ENCODE measurements at places on chromosomes 6 and 20. TPM values are rescaled to one million over a fixed set of nuclear protein-coding genes. Genes with fewer than 3 reads are reported as not detected.

FAM83C gene
- not detected for total RNA-seq

RSPH9 gene
- total RNA-seq, result 4.7 TPM

- no peaks in the 10 kb centered on the region for H3K4me1 ChIP-seq
- no peaks in the 10 kb centered on the region for H3K36me3 ChIP-seq
- H3K27ac ChIP-seq, result no peak overlapping the region
- no peak for DNase-seq
- H3K4me3 ChIP-seq, result no peak overlapping the region
Observed at GRCh38 chr20:3515379-3516170, 44.8 kb downstream of the ATRN start.

DNA sequence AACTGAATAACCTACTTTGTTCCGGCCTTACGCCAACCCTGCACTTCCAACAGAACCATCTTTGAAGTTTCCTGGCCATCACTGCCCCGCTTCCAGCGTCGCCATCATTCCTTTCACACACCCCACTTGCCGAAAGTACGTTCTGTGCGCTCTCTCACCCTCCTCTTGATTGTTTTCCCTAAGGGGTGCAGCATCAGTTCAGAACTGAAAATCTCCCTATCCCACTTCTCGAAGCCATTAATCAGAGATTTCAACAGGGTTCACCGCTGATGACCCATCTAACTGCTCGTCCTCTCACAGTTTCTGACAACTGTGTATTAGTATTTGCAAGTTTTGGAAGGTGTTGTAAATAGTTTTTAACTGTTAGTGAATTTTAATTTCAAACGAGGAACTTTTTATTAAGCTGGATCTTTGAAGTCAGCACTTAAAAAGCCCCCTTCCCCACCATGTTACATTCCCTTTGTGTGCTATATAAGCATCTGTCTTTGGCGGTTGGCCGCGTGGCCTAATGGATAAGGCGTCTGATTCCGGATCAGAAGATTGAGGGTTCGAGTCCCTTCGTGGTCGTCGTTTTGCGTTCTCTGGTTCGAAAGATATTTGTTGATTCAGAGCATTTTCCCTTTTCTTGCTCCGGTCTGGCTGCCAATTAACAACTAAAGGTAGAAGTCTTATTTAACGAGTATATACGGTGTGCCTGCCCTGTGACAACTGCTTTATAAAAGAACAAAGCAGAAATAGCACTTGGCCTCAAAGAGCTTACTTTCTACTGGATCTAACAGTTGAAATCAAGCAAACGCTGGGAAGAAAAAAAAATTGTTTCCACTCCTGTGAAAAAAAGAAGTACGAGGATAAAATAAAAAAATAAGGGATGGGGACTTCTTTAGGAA is 42.6 kb downstream of the TRIM27 start:
- H3K4me3 ChIP-seq, result peak overlapping the region; percentile 70
- H3K27ac ChIP-seq, result peak overlapping the region; percentile 30
- peak; percentile 70 for DNase-seq

MROH8 gene
- total RNA-seq, result 4.8 TPM

- no peak overlapping the region for H3K4me3 ChIP-seq
- no peaks in the 10 kb centered on the region for H3K27me3 ChIP-seq
- H3K4me1 ChIP-seq, result no peaks in the 10 kb centered on the region
Observed at GRCh38 chr6:161489626-161490306, 215.9 kb upstream of the AGPAT4 start.

- no peak overlapping the region for H3K4me3 ChIP-seq
- H3K27me3 ChIP-seq, result no peaks in the 10 kb centered on the region
- H3K4me1 ChIP-seq, result no peaks in the 10 kb centered on the region
Observed at GRCh38 chr6:117169781-117170281, 95.5 kb upstream of the VGLL2 start.

DNA sequence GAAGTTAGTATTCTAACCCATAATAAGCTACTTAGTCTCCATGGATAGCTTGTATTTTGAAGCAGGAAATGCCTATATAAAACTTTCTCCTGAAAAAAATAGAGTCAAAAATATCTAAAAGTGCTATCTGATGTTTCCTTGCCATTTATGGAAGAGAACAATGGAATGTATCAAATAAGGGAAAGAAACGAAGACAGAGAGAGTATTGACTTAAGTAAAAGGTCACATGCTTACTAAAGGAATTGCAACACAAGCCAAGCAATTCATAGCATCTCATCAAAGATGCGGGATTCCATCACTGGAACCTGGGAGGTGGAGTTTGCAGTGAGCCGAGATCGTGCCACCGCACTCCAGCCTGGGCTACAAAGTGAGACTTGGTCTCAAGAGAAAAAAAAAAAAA is 112.9 kb upstream of the DTNBP1 start:
- no peaks in the 10 kb centered on the region for H3K27me3 ChIP-seq
- no peak overlapping the region for H3K27ac ChIP-seq
- no peak for DNase-seq
- H3K4me1 ChIP-seq, result no peaks in the 10 kb centered on the region

DNA sequence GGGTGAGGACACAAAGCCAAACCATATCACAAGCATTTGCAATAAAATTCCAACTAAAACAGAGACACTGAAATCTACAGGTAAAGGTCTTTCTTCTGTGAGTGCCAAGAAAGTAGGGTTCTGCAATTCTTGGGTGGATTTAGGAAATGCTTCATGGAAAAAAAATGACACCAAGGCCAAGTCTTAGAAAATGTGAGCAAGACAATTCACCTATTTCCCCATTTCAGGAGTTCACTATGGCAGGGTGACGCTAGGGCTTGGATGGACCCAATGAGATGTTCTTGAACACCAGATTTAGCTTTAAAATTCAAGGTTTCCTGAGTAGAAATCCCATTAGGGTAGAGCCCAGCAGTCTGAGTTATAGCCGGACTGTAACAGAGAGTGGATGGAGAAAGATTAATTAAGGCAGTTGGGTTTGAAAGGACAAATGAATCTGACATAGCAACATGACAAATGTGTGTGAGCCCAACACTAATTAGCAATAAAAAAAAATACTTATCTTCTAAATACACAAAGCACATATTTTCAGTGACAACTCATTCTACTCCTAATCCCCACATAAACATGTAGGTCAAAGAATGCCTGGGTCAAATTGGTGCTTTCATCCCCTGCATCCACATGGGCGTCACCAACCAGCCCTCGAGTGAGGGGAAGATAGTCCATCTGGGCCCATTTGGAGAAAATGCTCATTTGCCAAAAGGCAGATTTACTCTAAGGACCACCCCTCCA is 180.4 kb upstream of the JARID2 start:
- H3K4me1 ChIP-seq, result no peaks in the 10 kb centered on the region
- H3K27me3 ChIP-seq, result no peaks in the 10 kb centered on the region
- H3K4me3 ChIP-seq, result no peak overlapping the region
- no peak for DNase-seq
- no peaks in the 10 kb centered on the region for H3K36me3 ChIP-seq

SYCP2 gene
- total RNA-seq, result 11.0 TPM

- peaks cover 72% of the 10 kb centered on the region for H3K27me3 ChIP-seq
- DNase-seq, result peak; percentile 61
- peak overlapping the region; percentile 96 for H3K27ac ChIP-seq
- H3K4me3 ChIP-seq, result peak overlapping the region; percentile 75
- no peaks in the 10 kb centered on the region for H3K36me3 ChIP-seq
- peaks cover 46% of the 10 kb centered on the region for H3K4me1 ChIP-seq
Observed at GRCh38 chr6:98833307-98834059, 891 bp upstream of the POU3F2 start.

TGM3 gene
- total RNA-seq, result 0.39 TPM

HMGCLL1 gene
- total RNA-seq, result 25.1 TPM

DNA sequence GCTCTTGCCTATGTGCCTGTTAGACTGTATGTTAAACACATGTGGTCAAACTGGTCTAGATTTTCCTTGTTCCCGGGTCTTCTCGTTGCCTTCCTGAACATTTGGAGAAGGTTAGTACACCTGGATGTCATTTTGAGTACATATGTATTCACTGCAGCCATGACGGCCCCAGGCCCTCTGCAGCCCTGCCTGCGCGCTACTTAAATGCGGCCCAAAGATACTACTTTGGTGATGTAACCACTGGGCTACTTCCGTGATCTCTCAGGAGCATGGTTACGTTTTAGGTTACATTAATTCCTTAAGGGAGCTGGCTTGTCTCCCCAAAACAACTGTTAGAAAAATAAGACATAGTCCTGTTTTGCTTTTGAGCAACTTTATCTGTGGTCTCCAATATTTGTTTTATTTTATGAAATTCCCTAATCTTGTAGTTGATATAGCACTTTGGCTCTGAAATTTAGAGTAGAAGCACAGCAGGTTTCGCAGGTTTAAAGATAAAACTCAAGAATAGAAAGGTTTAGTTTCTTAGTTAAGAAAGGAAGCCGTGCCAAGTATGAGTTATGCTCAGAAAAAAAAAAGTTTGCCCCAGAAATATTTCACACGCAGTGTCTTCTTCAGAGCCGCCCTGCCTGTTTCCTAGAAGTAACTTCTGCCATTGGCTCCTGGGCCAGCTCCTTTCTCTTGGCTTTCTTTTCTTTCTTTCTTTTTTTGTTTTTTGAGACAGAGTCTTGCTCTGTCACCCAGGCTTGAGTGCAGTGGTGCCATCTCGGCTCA is 38.1 kb downstream of the TIAM2 start:
- DNase-seq, result no peak
- no peak overlapping the region for H3K27ac ChIP-seq
- no peak overlapping the region for H3K4me3 ChIP-seq
- no peaks in the 10 kb centered on the region for H3K36me3 ChIP-seq
- H3K27me3 ChIP-seq, result no peaks in the 10 kb centered on the region

LZTS3 gene
- total RNA-seq, result 27.7 TPM

NOX3 gene
- total RNA-seq, result not detected

DNA sequence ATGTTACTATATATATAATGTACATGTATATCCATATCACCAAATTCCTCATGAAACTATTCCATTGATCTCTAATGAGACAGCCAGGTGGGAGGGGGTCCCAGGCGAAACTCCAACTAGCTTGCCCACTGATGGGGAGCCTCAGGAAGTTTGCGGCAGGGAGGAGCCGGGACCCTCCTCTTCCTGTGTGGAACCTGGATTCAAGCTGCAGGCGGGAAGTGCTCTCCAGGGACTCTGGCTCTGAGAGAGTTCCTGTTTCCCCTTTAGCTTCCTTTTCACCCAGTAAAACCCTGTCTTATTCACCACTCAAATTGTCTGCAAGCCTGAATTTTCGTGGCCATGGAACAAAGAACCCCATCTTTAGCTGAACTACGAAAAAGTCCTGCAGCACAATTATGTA is 152.2 kb downstream of the OPN5 start:
- no peaks in the 10 kb centered on the region for H3K4me1 ChIP-seq
- H3K36me3 ChIP-seq, result no peaks in the 10 kb centered on the region
- DNase-seq, result no peak
- H3K4me3 ChIP-seq, result no peak overlapping the region
- H3K27me3 ChIP-seq, result no peaks in the 10 kb centered on the region
- no peak overlapping the region for H3K27ac ChIP-seq

GRCh38 chr20:11687546-11688292 is 230.0 kb upstream of the BTBD3 start:
- H3K36me3 ChIP-seq, result no peaks in the 10 kb centered on the region
- peak overlapping the region; percentile 57 for H3K27ac ChIP-seq
- H3K27me3 ChIP-seq, result no peaks in the 10 kb centered on the region

GRCh38 chr6:70622461-70622860 is 45.2 kb upstream of the SMAP1 start:
- H3K4me1 ChIP-seq, result no peaks in the 10 kb centered on the region
- H3K4me3 ChIP-seq, result no peak overlapping the region
- DNase-seq, result no peak
- no peaks in the 10 kb centered on the region for H3K36me3 ChIP-seq

ELMO2 gene
- total RNA-seq, result 60.2 TPM

GRCh38 chr6:65569505-65569904 is 137.5 kb downstream of the EYS start:
- no peaks in the 10 kb centered on the region for H3K27me3 ChIP-seq
- no peak overlapping the region for H3K4me3 ChIP-seq
- no peak overlapping the region for H3K27ac ChIP-seq

KCNK16 gene
- not detected for total RNA-seq

DNA sequence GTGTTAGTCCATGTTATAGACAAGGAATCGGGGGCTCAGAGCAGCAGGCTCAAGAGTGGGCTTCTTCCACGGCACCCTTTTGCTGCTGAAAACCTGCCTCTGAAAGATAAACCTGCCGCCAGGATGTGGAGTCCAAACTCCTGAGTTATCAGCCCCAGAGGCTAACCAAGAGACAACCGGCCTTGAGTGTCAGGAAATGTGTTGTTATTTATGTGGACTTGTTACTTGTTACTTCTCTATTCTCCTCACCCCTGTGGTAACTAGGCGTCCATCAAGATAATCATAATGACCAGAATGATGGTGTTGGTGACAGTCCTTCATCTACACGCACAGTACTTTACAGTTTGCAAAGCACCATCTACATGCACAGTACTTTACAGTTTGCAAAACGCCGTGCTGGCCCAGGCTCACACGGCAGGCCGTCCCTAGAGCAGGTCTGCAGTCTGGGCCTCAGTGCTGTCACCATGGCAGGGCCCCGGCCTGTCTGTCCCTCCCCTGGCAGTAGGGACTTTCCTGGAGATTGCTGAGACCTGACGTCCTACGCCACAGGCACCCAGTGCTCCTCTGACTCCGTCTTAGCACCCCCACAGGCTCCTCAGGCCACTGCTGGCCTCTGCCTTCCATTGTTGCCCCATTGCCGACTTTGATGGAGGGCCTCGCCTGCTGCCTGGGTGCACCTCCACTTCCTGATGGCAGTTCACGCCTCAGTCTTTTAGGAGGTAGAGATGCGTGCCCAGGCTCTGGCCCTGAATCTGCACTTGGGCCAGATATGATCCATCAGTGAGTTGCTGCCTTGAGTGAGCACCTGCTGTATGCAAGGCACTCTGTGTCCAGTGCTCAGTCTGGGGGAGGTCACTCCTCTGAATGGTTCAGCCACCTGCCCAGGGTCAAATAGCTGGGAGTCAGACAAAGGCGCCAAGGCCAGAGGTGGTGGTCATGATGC is 9.1 kb upstream of the BPIFB4 start:
- no peak overlapping the region for H3K27ac ChIP-seq
- H3K4me1 ChIP-seq, result no peaks in the 10 kb centered on the region
- no peaks in the 10 kb centered on the region for H3K27me3 ChIP-seq
- H3K4me3 ChIP-seq, result no peak overlapping the region

- H3K4me3 ChIP-seq, result no peak overlapping the region
- DNase-seq, result no peak
- H3K4me1 ChIP-seq, result no peaks in the 10 kb centered on the region
- no peaks in the 10 kb centered on the region for H3K27me3 ChIP-seq
- H3K27ac ChIP-seq, result no peak overlapping the region
Observed at GRCh38 chr20:38065764-38066375, 32.3 kb downstream of the RPRD1B start.

- no peaks in the 10 kb centered on the region for H3K27me3 ChIP-seq
- peak overlapping the region; percentile 79 for H3K4me3 ChIP-seq
- no peaks in the 10 kb centered on the region for H3K36me3 ChIP-seq
- peak overlapping the region; percentile 96 for H3K27ac ChIP-seq
Observed at GRCh38 chr6:26031151-26031594, 56.1 kb upstream of the HFE start.

HLA-DRA gene
- total RNA-seq, result 40.9 TPM

DNA sequence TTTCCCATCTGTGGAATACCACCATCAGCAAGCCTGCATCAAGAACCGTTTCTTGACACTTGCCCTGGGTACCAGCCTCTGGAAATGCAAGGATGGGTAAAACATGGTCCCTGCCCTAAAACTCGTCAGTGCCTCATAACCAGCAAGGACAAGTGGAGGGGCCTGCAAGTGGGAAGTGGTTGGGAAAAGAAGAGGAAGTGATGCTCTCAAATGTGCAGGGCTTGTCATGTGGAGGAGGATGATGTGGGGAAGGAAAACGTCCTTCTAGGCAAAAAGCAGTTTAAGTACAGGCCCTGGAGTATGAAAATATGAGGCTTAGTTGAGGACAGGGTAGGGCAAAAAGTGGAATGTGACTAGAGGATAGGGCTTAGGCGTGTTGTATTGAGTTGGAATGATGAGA is 19.0 kb downstream of the RREB1 start:
- no peaks in the 10 kb centered on the region for H3K36me3 ChIP-seq
- H3K4me3 ChIP-seq, result no peak overlapping the region
- no peak overlapping the region for H3K27ac ChIP-seq
- H3K4me1 ChIP-seq, result peaks cover 3% of the 10 kb centered on the region
- no peaks in the 10 kb centered on the region for H3K27me3 ChIP-seq
- DNase-seq, result no peak

All from spinal cord (tissue), 10 donors.